Stimulated activated CD8-positive, alpha-beta memory T cell treated with anti-CD3 and anti-CD28 coated beads, Interleukin-15, amount 100 ng/mL, for 1 hour (primary cell): ENCODE measurements at places on chromosomes 7 and 10.

DNA sequence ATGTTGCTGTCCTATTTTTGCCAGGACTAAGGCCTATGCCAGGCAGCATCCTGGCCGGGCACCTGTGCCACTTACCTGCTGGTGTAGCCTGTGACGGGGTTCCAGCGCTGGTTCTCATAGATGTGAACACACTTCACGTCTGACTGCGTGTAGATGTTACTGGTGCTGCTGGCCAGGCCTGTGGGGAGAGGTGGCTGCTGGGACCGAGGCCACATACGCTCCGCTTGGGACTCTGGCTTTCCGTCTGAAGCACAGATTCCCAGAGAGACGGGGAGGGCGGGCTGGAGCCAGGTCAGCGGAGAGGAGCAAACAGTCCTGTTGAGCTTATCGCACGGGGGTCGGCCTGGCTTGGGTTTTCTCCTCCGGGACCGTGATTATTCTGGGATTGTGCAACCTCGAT, 16.7 kb downstream of the BHLHA15 start:
- no peak for DNase-seq

DNA sequence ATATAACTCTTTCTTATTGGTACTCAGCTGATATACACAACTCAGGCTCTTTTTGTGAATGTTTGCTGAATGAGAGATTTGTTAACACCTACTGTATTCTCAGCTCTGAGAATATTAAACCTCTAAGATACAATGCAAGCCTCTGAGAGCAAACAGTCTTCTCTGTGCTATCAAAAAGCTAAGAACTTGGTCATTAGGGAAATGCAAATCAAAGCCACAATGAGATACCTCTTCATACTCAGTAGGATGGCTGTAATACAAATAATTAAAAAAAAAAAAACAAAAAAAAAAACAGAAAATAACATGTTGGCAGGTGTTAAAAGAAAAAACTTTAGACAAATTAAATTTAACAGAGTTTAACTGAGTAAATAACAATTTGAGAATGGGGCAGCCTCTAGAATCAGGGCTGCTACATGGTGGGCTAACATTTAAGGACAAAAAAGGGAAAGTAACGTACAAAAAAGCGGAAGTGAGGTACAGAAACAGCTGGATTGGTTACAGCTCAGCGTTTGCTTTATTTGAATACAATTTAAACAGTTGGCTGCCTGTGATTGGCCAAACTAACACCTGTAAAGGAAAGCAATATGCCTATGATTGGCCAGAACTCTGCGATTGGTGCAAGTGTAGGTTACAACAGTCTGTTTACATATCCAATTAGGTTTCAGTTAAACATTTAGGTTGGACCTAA, 14.8 kb upstream of the MTURN start:
- DNase-seq, result no peak

DNA sequence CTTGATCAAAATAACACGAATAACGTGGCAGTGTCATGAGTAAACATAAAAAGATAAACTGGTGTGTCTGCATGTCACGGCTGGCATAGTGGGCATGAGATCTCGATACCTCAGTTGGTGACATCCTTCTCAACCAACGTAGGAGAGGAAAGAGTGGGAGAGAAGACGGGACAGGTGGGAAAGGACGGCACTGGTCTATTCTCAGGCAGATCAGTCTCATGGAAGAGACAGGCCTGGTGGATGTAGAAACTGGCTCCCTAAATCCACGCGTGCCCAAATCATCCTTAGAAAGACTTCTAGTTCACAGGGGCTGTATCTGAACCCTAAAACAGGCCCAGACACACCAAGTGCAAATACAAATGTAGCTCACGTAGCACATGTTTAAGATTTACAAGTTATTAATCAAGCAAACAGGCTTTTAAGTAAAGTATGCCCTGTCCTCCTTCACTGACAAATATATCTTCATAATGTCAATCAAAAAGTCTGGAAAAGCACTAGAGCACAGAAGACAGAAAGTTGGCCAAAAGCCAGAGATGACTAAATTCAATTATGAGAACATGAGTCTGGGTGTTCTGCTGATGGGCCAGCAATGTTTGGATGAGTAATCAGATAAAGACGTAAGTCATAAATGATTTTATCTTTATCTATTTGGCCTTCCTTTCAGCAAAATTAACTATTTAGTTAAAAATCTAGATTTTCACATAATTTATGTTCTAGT, 56.3 kb downstream of the SFMBT2 start:
- no peak for DNase-seq

- DNase-seq, result no peak
Observed at GRCh38 chr7:133846203-133846945, 280.8 kb upstream of the LRGUK start.

GRCh38 chr7:19381321-19381720, 236.1 kb upstream of the FERD3L start:
- DNase-seq, result no peak
